Naive thymus-derived CD8-positive, alpha-beta T cell (primary cell): ENCODE measurements at places on chromosomes 7 and 10.

DNA sequence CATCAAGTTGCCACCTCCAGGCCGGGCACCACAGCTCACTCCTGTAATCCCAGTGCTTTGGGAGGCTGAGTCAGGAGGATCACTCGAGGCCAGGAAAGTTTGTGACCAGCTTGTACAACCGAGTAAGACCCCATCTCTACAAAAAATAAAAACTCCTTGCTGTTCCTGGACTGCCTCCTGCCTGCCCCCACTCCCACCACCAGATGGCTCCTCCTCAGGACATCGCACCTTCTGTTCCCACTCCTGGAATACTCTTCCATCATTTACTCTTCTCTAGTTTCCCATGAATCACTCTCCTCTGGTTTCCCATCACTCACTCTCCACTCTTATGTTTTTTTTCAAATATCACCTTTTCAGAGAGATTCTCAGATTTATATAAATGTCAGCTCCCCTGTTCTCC lies 540.7 kb downstream of the CALN1 start:
- no peak for DNase-seq

DNA sequence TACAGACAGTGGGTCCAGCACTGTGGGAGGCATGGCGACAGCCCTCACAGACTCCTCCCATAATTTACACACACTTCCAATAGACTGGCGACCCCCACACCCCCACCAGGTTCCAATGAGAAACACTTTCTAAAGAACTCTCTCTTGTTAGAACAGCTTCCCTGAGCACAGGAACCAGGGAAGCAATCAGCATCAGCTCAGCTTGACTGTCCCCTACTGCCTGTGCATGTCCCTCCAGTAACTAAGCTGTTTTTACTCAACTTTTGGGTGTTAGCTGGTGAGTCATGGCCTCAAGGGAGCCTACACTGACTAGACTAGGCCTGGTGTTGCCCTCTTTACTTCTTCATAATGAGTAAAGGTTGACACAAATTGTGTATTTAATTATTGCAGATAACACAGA lies 32.6 kb upstream of the HERPUD2 start:
- DNase-seq, result no peak

DNA sequence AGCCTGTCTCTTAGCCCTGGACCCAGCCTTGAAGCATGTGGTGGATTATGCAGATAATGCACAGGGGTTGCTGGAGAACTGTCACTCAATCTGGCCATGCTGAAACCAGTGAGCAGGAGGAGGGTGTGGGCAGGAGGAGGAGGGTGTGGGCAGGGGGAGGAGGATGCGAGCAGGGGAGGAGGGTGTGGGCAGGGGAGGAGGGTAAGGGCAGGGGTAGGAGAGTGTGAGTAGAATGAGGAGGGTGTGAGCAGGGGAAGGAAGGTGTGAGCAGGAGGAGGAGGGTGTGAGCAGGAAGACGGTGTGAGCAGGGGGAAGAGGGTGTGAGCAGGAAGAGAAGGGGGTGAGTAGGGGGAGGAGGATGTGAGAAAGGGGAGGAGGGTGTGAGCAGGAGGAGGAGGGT lies 18.8 kb downstream of the CAMK2B start:
- no peak for DNase-seq

- DNase-seq, result no peak
Measured at GRCh38 chr7:140404565-140405065, 757 bp downstream of the RAB19 start.

- DNase-seq, result no peak
Measured at GRCh38 chr7:27936047-27936767, 196.2 kb downstream of the TAX1BP1 start.

DNA sequence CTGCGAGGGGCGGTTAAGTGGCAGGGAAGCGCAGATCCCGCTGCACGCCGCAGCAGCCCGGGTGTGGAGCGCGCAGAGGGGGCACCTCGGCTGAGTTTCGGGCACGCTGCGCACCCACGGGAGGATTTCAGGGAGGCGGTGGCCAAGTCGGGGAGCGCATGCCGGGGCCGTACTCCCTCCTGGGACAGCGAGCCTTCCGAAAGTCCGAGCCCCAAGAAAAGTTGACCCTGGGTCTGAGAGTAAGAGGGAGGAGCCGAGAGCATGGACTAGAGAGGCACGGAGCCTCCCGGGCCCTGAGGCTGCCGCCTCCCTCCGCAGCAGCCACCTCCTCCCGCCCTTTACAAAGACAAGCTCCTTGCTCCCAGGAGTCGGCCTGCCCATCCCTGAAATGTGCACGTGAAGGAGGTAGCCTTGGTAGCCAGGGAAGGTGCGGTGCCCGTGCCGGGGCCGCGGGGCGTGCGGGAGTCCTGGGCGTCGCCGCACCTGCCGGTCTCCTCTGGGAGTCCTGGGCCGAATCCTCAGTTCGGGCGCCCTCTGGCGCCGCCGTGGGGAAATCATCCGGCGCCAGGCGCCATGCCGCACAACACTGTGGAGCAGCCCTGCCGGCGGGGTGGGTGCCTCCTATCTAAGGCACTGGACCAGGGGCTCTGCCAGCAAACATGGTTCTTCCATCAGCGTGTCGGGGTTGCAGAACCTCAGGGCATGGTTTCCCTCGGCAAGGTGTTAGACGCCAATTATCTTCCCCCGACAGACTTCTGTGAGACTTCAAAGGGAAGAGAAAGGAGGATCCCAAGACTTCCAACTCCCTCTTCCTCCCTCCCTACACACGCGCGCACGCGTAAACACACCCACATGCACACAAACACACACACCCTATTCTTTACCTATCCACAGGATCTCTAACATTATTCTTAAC lies 104.0 kb downstream of the TRIL start:
- DNase-seq, result peak; percentile 55

- DNase-seq, result no peak
Measured at GRCh38 chr7:112566442-112567324, 85.9 kb downstream of the LSMEM1 start.

DNA sequence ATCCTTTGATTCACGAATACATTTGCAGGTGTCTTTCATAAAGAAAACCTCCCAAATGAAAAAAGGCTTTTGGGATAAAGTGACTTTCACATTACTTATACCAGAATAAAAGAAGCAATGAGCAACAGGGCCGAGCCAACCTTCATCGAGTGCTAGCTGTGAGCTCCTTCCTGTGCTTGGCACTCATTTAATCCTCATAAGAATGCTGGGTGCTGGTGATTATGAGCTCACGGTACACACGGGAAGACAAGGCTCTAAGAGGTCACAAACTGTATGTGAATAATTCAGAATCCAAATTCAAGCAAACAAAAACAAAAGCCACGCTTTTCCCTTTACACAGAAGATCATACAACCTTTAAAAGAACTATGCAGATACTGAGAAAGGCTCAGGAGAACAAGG lies 156.2 kb downstream of the COBL start:
- no peak for DNase-seq

DNA sequence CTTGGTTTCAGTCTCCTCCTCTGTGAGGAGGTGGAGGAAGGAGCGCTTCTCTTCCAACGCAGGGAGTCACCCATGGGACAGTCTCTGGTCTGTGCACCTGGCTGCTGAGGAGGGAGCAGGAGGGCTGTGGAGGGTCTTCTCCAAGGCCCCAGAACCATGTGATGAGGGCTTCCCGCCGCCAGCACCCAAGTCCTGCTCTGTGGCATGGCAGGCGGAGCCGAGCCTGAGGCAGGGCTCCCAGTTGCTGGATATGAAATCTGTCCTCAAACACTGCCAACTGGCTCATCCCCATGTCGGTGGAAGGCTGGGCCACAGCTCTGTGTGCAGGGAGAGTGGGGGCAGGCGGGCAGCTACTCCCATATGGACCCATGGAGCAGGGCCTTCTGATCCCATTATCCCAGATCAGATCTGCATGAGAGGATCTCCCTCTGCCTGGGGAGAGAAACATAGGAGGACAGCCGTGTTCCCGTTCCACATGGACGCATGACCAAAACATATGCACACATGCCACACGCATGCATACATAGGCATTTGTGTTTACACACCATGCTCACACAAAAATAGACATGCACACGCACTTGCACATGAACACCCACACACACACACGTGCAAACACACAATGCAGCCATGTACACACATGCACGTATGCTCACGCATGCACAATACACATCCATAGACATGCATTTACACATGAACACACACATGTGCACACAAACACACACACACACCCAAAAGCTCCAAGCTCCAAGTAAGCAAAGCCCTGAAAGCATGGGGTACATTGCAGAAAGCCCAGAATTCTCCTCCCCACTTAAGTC lies 38.8 kb upstream of the EN2 start:
- DNase-seq, result no peak

GRCh38 chr10:97320480-97321031 lies 1.5 kb downstream of the FRAT1 start:
- DNase-seq, result no peak

- DNase-seq, result no peak
Measured at GRCh38 chr7:27920281-27920946, 180.5 kb downstream of the TAX1BP1 start.

- no peak for DNase-seq
Measured at GRCh38 chr10:80170641-80171040, 34.7 kb downstream of the ANXA11 start.

GRCh38 chr10:1199897-1200721 lies 143.9 kb downstream of the WDR37 start:
- DNase-seq, result no peak

DNA sequence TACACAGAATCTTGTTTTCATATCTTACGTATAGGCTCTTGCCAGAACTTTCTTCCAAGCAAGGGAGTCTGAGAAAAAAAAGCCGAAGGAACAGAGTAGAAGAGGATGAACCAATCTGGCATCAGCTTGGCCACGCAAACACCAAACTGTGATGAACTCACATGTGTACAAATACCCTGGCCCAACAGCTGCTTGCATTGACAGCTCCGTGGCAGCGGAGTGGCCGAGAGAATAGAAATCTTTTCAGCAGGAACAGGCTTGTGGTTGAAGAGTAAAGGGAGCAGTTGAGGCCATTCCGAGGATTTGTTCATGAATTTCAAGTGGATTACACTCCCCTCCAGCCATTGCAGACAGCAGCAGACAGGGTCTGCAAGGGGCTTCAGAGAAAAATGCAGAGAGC lies 173.8 kb upstream of the PLXNA4 start:
- no peak for DNase-seq

GRCh38 chr7:632831-633210 lies 93.7 kb upstream of the DNAAF5 start:
- no peak for DNase-seq

DNA sequence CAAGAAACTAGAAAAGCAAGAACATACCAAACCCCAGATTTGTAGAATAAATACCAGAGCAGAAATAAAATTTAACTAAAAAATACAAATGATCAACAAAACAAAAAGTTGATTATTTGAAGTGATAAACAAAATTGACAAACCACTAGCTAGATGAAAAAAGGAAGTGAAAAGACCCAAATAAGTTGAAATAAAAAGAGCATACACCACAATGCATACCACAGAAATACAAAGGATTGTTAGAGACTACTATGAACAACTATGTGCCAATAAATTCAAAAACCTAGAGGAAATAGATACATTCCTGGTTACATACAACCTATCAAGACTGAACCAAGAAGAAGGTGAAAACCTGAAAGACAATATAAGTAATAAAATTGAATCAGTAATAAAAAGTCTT lies 333.4 kb downstream of the SH2D4B start:
- DNase-seq, result no peak

GRCh38 chr7:108327353-108327752 lies 128.9 kb downstream of the NRCAM start:
- DNase-seq, result no peak

- no peak for DNase-seq
Measured at GRCh38 chr7:137343281-137343841, at the start of gene PTN. PTN (minus strand) TSS chr7:137343733; CDS start chr7:137254973, 88,760 bp downstream.

- no peak for DNase-seq
Measured at GRCh38 chr7:76347710-76348109, 11.1 kb downstream of the YWHAG start.

- DNase-seq, result no peak
Measured at GRCh38 chr10:79007421-79008319, 61.1 kb upstream of the ZMIZ1 start.

DNA sequence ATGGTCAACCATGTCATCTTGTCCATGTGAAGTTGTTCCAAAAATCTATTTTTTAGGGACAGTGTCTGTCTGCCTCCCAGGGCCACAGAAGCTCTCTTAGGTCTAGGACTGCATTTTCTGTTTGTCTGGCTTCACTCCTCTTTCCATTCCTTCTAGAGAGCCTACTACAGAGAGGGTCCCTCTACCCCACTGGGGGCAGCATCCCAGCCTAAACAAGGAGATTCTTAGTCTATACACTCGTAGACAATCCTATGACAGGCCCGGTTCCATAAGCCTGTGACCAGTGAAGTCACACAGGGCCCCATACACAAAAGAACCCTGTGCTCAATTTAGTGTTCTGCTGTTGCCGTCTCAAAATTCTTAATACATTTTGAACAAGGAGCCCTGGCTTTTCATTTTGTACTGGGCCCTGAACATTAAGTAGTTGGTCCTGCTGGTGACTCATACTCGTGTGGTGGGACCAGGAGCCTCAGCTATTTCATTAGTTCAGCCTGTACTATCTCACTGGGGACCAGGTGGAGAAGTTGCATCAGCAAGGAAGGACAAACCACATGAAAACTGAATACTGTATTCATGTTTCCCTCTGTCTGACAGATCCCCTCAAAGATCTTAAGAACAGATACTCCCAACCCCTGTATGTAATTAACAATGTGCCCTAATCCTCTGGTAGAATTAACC lies 23.5 kb upstream of the FAM180A start:
- DNase-seq, result no peak

GRCh38 chr10:96295475-96295874 lies 8.8 kb upstream of the DNTT start:
- DNase-seq, result no peak

DNA sequence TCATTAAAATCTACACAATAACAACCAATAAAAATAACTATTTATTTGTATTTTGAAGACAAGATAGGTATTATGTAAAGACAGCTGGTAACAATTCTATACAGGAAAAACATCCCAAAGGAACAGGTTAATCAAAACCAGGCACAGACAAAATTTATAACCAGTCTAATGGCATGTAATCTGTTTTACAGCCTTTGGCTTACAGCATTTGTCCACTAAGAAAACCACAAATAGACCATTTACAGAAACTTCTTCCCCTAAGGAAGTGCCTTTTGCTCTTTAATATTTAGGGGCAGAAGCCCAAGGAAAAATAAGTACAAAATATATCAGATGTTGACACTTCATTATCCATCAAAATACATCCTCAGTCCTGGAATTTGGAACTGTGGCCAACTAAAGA lies 65.0 kb downstream of the SVIL start:
- DNase-seq, result no peak

- no peak for DNase-seq
Measured at GRCh38 chr10:71964743-71965515, 734 bp downstream of the CHST3 start.

- no peak for DNase-seq
Measured at GRCh38 chr10:131762789-131763696, 137.8 kb upstream of the PPP2R2D start.

- DNase-seq, result no peak
Measured at GRCh38 chr7:31373337-31374289, 33.1 kb upstream of the NEUROD6 start.

DNA sequence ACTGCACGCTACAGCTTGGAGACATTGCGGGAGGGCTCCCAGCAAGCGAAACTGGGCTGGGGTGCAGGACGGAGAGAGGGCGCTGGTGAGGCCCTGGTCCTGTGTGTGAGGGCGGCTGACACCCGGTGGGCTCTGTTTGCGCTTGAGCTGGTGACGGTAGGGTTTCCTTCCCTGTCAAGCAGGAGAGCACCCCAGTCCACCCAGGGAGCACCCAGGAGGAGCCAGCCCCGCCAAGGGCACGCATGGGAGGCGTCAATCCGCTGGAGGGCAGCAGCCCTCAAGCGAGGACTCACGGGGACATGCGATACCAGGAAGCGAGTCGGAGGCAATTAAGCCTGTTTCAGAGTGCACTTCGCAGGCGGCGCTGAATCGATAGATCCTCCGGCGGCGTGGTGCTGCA lies 109.4 kb downstream of the MAD1L1 start:
- no peak for DNase-seq
